SJCRH30 (cell line): ENCODE measurements at places on chromosomes 4 and X.

DNA sequence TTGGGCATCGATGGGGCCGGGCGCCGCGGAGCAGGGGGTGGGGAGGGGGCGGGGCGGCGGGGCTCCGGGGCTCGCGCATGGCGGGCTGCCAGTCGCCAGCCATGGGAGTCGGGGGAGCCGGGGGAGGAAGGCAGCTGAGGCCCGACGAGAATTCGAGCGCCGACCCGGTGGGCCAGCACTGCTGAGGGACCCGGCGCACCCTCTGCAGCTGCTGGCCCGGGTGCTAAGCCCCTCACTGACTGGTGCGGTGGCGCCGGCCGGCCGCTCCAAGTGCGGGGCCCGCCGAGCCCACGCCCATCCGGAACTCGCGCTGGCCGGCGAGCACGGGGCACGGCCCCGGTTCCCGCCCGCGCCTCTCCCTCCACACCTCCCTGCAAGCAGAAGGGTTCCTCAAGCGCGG, 49.4 kb downstream of the GSX2 start:
- no peak for DNase-seq

DNA sequence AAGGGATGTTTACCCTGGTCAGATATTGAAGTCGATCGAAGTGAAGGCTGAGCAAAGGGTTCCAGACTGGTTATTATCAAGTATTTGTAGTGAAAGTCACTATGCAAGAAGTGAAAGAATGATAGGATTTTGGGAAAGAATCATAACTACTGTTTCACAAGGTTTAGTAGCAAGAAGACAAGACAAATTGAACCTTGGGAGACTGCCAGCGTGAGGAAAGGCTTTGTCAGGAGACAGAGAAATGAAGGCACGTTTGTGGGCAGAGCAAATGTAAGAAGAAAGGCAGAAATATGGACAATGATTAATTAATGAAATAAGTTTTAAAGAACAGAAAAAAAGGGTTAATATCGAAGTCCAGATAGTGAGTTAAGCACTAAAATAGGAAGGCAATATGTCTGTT, 456.8 kb downstream of the TRIML1 start:
- no peak for DNase-seq

GRCh38 chr4:66059136-66059535, 388.8 kb upstream of the EPHA5 start:
- DNase-seq: no peak

DNA sequence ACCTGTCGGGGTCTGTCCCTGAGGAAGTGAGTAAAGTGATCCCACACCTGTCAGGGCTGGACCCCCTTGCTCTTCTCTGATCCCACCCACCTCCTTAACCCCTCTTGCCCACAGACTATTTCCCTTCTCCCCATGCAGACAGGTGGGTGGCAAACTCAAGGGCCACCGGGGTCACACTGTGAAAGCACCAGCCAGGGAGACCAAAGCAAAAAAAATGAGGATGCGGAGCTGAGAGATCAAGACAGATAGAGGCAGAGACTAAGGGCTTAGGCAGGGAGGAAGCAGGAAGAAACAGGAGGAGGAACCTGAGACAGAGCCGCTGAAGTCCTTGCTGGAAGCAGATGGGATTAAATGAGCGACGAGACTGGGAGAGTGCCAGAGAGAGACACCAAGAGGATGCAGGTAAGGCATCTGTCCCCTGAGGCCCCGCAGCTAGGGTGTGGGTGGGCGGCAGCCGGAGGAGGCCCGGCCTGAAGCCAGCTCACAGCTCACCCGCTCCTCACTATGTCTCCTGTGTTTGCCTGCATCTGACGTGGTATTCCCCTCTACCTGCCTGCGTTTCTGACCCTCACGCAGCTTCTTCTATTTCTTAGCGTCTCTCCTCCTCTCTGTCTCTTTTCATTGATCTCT, 7.2 kb downstream of the TIMM17B start:
- DNase-seq: no peak

- no peak for DNase-seq
Observed at GRCh38 chr4:147927377-147928137, 195.7 kb downstream of the ARHGAP10 start.

DNA sequence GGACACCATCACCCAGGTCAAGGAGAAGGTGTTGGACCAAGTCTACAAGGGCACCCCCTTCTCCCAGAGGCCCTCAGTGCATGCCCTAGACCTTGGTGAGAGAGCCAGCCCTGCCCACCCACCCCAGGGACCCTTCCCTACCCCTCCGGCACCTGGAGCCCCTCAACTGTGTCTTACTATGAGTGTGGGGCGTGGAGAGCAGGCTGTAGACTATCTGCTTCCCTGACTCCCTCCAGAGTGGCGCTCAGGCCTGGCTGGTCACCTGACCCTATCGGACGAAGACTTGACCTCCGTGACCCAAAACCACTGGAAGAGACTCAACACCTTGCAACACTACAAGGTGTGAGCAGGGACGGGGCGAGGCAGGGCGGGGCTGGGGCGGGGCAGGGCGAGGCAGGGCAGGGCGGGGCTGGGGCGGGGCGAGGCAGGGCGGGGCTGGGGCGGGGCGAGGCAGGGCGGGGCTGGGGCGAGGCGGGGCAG, 4.7 kb upstream of the SRPK3 start:
- no peak for DNase-seq

DNA sequence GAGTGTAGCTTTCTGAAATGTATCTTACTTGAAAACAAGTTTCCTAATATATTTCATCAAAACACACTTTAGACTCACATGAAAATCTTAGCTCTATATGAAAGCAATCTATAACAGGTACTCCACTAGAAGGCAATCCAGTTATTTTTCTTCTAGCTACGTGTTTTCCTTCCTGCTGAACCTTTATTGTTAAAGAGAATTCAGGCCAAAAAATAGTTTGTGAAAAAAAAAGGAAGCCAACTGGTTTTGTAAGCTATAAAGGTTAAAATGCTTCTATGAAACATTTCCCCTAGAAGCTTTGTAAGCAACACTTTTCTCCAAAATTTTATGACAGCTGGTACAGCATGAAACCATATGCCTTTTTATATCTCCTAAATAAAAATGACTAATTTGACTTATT, 304.7 kb upstream of the DIAPH2 start:
- DNase-seq: no peak

GRCh38 chr4:35918491-35918977, 325.8 kb downstream of the ARAP2 start:
- DNase-seq: no peak

DNA sequence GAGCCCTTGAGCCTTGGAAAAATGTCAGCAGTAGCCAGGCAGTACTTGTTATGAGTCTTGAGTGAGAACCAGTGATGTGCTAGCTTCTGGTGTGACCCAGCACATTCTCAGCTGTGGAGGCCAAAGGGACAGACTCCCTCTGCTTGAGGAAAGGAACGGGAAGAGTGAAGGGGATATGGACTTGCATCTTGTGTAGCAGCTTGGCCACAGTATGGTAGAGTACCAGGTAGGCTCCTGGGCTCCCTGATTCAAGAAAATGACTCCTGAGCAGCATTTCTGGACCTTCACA, 1601.9 kb upstream of the ADGRL3 start:
- no peak for DNase-seq

GRCh38 chr4:181693517-181693916, 549.7 kb upstream of the TENM3 start:
- no peak for DNase-seq

- DNase-seq: no peak
Observed at GRCh38 chr4:147779451-147779850, 47.6 kb downstream of the ARHGAP10 start.

DNA sequence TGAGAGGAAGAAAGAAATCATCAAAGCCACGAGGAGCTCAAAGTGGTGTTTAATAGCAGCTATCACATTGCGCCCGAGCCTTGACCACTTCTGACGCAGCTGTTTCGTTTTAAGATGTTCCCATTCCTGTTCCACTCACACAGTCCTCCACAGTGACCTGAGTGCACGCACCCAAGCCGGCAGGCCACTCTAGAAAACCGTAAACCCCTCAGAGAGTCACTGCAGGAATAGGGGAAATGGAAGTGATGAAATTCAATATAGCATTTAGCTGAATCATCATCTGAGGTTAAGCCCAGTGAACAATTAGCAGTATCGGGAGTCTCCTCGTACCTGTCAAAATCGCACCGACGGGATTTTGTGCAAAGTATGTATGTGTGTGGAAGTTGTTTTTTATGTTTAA, 17.9 kb upstream of the HAND2 start:
- DNase-seq: no peak

- no peak for DNase-seq
Observed at GRCh38 chr4:143502231-143502630, 11.3 kb upstream of the SMARCA5 start.

GRCh38 chr4:118954246-118954645, 65.6 kb downstream of the SYNPO2 start:
- DNase-seq: peak; percentile 44

DNA sequence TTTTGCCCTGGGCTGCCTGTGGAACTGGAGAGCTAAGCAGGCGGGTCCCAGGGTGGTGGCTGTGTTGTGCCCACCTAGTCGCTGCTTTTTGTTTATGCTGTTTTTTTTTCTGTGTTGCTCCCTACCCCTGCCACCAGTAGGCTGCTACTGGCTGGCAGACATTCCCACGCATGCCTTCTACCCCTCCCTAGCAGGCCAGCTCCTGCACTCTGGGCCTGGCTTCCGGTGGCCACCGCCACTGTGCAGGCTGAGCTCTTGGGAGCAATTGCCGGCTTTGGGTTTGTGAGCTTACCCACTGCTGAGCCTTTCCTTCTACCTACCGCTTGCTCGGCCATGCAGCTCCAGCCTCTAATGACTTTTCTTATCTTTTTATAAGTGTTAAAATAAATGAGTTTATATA, 57.6 kb downstream of the RBM46 start:
- no peak for DNase-seq

- DNase-seq: no peak
Observed at GRCh38 chr4:45241976-45242375, 515.6 kb upstream of the GNPDA2 start.

DNA sequence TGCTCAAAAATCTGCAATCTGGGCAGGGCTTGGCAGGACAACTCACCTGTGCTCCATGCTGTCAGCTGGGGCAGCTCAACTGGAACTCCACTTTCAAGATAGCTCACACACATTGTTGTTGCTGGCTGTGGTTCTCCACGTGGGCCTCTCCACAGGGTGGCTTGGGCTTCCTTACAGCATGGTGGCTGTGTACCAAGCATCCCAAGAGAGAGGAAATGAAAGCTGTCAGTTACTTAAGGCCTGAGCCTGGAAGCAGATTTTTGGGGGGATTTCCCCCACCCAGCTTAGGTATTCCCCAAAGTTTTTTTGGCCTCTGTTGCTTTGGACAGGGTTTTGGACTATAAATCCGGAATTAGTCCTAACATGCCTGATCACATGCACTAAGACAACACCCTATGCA, 81.0 kb downstream of the BCOR start:
- DNase-seq: no peak

DNA sequence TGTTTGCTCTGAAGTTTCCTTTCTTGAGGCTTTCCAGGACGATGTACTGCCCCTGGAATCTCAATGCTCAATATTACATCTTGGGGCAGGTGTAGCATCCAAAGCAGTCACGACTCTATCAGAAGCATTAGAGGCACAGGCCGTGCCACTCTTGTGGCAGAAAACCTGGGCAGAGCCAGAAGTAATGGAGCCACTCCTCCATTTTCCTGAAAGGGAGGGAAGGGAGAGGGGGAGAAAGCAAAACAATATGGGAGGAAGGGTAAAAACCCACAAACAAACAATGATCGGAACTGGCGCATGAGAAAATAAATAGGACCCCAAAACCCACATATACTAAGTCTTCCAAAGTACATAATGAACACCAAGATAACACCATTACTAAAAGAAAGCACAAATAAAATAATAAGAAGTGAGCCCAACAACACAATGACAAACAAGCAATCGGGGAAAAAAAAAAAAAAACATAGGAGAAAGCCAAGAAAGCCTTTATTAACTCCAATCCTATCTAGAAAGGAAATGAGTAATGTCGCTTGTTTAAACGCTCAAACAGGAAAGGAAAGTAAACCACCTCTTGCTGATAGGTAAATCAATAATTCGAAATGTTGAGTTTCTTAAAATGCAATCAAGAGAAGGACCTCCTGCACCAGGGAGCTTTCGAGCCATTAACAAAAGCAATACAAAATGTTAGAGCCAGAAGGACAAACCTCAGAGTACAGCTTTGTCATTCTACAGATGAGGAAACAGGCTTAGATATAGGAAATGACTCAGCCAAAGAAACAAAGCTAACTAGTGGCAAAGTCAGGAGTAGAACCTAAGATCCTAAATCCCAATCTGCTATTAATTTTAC, 117.4 kb downstream of the ATRX start:
- DNase-seq: no peak

DNA sequence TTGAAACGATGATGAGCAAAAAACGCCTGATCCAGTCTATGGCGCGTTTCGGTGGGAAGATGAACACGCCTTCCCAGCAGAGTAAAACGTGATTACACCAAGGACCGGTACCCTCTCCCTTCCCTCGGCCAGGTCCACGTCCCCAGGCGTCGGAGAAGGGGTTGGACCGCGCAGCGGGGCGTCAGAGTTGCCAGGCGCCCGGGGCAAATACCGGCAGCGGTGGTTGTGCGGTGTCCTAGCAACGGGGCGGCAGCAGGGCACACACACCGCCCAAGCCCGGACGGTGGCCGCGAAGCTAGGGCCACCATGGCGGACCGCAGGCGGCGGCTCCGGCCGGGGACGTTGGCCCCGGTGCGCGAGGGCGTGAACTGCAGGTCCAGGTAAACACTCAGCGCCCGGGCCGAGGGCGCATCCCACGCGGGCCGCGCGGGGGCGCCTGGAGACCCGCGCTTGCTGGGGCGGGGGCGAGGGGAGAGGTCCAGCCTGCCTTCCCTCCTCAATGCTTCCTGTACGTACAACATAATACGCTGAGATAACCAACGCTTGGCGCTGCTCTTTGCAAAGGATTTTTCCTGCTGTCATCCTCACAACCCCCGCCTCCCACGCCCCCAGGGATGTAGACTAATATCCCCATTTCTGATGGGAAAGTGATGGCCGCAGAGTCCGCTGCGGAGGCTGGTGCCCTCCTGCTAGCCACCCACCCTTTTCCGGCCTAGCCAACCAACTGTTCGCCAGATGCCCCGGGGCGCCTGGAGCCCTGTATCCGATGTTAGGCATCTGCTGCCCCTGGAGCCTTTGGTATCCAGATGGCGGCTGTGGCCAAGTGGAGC, at the start of gene FAM47E:
FAM47E (plus strand) TSS at position 281 of the 830 bp plus-strand sequence; CDS start at position 307, 26 bp downstream.
- DNase-seq: peak; percentile 74

DNA sequence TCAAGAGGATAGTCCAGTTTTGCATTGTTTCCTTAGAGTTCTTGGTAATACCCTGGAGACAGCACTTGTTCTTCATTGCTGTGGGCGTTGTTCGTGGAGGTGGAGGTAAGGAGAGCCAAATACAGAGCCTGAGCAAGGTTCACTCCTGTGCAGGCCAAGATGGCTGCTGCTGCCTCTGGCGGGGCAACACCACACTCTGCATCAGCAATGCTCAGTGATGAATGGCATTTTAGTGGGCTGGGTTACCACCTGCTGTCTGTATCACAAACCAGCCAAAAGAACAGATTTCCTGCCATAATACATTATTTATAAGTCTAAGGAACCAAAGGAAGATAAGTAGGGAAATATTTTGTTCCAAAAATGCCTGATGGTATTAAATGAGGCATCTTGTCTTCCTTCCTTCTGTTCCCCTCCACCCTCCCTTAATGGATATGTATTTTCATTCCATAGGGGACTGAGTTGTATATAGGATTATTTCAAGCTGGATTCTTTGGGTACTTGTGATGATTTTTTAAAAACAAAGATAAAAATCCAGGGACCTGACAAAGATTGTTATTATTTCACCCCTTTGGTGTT, 61.6 kb upstream of the LIMCH1 start:
- DNase-seq: peak; percentile 36
